ENCODE measurements at places on chromosomes 5 and 9.
A peak's percentile ranks its signal among the peaks of the same experiment; 100 is the strongest.

GRCh38 chr5:95142145-95142544 is 142.7 kb downstream of the MCTP1 start:
- no peak for DNase-seq

DNA sequence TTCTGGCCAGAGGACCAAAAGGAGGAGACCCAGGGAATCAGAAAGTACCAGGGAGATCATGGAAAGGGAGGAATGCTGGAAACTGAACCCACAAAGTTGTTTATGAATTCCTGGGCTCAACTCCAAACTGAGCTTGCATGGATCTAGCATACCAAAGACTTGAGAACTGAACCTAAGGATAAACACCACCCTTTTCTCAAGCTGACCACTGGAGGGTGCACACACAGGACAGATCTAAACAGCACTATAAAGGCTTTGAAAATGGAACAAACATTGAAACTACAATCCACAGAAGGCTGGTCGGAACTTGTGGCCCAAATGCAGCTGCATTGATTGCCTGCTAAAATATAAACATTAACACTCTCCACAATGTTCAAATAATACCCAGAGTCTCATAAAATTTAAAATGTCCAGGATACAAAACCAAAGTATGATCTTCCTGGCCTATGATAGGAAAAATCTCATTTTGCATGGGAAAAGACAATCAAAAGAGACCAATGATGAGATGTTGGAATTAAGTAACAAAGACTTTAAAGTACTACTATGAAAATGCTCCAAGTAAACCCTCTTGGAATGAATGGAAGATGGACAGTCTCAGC is 15.6 kb upstream of the IRF1 start:
- peak; percentile 95 for DNase-seq

DNA sequence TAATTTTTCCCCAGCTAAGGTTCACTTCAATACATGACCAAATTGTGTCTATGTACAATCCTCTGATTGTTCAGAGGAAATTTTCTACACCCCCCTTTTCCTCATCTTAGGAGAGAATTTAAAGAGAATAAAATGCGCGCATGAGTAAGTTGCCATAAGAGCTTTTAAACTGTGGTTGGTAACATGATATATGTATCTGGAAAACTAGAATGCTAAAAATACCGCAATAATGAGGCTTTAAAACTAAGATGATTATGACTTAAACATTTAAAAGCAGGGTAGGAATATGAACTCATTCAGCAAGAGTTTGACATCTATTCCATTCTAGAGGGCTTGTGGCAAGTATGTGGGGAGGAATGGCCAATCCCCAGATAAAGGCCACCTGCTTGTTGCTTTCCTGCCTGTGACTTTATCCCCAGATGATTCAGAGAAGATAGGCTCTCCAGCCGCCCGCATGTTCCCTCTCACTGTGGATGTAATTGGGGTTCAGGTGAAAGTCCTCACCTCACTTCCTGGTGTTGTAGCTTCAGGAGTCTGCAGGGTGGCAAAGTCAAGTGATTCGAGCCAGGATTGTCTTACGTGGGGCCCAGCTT is 26.5 kb upstream of the BASP1 start:
- DNase-seq, result no peak

DNA sequence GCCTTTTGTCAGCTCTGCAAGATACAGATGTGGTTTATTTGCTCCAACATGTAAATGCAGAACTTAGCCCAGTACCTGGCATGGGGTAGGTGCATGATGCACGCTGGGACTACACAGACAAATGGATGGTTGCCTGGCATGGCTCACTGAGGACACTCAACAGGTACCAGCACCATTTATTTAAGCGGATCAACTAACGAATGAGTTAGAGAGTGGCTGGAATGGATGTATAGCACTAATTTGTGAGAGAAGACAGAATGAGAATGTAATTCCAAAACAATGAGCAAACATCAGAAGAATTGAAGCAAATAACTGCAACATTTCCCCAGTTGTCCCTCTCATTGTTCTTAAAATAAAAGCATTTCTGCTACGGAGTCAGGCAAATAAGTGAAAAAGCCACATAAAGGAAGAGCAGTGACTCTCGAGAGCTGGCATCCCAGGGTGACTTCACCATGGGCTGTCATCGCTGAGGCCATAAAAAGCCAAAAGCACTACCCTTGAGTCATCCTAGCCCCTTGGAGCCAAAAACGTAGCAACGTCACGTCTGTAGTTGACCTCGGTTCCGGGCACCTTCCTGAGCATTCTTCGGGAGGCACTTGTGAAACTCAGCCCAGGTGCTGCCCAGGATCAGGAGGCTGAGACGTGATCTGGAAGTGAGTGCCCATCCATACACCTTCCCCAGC is 290.3 kb downstream of the NSG2 start:
- peak; percentile 97 for DNase-seq

DNA sequence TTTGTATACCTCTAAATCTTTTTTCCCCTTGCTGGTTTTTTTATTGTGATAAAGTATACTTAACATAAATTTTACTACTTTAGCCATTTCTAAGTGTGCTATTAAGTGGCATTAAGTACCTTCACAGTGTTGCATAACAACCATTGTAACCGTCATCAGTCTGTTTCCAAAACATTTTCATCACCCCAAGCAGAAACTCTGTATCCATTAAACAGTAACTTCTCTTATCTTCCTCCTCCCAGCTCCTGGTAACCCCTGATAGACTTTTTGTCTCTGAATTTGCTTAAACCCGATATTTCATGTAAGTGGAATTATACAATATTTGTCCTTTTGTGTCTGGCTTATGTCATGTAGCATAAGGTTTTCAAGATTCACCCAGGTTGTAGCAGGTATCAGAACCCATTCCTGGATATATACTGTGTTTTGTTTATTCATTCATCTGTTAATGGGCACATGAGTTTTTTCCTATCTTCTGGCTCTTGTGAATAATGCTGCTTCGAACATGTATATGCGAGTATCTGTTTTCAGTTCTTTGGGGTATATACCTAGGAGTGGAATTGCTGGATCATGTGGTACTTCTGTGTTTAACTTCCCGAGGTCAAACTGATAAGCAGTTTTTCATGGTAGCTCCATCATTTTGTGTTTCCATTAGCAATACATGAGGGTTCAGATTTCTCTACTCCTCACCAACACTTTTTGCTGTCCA is 66.4 kb downstream of the EHMT1 start:
- no peak for DNase-seq

DNA sequence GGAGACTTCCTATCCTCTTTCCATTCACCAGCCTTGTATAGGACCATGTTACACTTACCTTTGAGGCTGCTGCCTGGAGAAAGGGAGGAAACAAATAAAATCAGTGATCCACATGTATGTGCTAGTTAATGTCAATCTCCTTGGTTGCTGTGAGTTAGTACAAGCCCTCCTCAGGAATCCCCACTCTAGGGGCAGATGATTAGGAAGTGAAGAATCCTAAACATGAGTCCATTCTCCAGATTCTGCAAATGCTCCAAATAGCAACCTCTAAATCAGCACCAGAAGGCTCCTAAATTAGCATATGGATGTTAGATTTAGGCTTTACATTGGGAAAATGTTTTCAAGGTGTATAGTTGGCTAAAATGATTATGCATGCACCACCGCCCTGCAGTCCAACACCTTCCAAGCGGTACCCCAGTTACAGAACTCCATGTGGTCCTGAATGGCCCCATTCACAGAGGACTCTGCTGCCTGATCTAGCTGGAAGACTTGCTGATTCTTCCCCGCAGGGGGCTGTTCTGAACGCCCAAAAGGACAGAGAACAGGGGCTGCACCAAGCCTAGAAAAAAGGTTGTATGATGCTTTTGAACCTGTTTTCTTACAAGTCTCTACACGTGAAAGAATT is 123.2 kb downstream of the TLE1 start:
- DNase-seq, result no peak

- DNase-seq, result no peak
These were observed 300.1 kb downstream of the ENC1 start for GRCh38 chr5:74340476-74340875.

DNA sequence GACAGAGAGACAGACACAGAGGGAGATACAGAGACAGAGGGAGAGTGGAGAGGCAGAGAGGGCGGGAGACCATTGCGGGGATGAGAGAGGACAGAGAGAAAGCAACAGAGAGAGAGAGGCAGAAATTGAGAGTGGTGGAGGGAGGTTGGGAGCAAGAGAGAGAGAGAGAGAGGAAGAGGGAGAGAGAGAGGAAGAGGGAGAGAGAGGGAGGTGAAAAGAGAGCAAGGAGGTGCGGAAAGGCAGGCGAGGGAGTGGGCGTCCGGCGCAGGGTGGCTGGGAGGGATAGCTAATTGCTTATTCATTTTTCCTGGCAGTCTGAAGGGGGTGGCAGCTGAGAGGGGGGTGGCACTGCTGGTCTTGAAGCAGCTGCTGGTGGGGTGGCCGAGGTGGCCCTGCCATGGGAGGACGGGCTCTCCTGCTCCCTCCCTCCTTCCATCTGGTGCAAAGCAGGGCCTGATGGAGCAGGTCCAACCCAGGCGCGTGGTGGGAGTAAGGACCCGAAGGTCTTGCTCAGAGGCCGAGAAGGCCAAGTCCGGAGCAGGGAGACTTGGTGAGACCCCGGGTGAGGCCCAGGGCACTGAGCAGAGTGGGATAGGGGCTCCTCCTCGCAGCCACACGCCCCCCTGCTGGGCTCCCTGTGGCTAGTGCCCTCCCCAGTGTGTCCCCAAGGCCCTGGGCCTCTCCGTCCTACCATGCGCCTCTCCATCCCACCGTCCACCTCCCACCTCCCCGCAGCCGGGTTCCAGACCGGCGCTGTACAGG is 25.3 kb upstream of the RNU6ATAC start:
- DNase-seq, result no peak

- peak; percentile 40 for DNase-seq
These were observed 122.6 kb downstream of the APBA1 start for GRCh38 chr9:69549310-69550202.

DNA sequence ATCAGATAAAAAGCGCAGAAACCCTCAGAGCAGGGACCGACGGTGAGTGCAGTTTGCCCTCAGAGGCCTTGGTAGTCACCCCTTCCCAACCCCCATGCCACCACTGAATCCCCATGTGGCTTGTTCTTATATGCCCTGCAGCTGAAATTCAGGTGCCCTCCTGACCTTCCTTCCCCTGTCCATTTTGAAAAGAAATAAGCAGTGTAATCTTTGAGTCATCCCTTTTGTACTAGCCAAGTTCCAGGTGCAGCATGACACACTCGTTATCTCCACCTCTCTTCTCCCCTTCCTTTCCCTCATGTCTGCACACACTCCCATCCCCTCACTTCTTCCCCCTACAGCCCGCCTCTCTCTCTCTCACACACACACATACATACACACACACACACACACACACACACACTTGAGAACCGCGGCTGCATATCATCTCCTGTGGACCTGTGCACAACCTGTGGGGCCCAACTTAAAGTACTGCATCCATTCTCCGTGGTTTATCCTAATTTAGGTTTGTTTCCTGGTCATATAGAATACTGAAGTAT is 53.1 kb downstream of the SYK start:
- DNase-seq, result peak; percentile 58

GRCh38 chr5:149053072-149053695 is 9.7 kb downstream of the SH3TC2 start:
- DNase-seq, result peak; percentile 87

GRCh38 chr9:107894572-107895261 is 405.1 kb upstream of the KLF4 start:
- DNase-seq, result no peak

GRCh38 chr5:69468631-69469030 is 24.0 kb upstream of the OCLN start:
- no peak for DNase-seq

DNA sequence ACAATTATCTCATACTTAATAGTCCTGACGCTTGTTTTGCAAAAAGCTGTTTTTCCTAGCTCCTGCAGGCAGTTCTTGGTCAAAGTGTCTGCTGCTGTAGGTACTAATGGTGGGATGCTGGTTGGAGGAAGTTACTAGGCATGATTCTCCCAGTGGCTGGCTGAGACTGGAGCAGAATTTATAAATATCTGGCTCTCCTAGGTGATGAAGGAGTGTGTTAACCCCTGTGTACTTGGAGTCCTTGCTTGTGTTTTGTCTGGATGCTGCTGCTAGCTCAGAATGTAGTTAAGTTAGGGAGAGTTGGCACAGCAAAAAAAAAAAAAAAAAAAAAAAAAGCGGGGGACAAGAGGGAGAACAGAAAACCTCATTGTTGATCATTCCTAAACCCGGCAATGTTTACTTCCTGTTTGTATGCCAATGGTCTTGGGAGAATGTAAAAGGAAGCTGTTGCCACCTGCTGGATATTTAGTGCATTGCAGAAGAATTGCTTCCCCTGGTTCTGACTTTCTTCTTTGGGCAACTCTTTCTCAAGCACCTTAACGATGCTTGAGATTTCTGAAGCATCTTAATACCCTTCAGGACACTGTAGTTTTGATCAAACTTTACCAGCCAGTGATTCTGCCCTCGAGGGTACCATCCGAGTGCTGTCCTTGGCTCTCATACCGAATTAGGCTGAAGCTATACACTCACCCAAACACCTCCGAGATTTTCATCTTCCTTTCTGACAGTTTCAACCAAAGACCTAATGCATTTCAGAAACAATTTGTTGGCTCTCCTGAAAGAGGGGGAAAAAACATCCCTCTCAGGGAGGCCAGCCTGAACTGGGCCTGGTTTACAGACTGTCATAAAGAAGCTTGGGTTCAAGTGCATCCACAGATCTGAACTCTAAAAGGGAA is 71.7 kb upstream of the WWC1 start:
- DNase-seq, result peak; percentile 82

GRCh38 chr5:30131-30530 is 61.8 kb upstream of the PLEKHG4B start:
- no peak for DNase-seq

DNA sequence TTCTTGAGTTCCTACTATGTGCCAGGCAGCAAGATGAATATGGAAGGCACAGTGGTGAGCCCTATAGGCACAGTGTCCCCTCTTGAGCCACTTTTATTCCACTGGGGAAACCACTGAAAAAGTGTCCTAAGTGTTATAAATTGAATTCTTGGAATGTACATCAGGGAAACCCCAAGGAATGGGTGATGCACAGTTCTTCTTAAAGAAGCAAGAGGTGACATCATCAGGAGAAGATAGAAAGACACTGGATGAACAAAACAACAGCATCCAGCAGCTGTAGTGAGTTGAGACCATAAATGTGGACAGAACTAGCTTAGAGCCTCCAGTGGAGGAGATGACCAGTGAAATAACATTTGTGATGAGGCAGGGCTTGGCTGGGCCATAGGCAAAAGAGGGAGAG is 199.2 kb upstream of the ANKRD55 start:
- no peak for DNase-seq

GRCh38 chr9:106843371-106843770 is 19.6 kb upstream of the ZNF462 start:
- DNase-seq, result no peak

GRCh38 chr9:133804199-133804598 is 66.0 kb upstream of the SARDH start:
- DNase-seq, result no peak
